ENCODE measurements at places on chromosomes 2 and 18.

GRCh38 chr2:43943809-43944452 is 51.9 kb downstream of the LRPPRC start:
- DNase-seq, result no peak

- DNase-seq, result no peak
These were observed 6.5 kb downstream of the BIN1 start for GRCh38 chr2:127100251-127101047.

- DNase-seq, result peak; percentile 47
These were observed at the start of gene STON1 for GRCh38 chr2:48530033-48530811. Gene STON1, plus strand, starts transcription at chr2:48530154. Its CDS starts 50,480 bp downstream, at chr2:48580634.

DNA sequence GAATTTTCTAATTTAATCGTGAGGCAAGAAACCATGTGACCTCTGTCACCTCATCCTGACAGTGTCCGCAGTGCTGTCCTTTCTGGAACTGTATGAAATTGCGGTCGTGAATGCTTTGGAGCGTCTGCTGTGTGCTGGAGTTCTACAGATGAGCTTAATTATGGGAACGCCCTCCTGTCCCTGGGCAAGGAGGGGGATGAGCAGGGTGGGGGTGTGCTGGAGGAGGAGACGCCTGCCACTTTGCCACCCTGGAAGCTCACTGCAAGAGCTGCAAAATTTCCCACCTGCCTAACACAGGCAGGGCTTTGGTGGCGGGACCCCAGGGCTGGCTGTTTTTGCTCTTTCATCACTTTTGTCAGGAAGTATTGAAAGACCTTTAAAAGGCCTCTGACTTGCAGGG is 6.5 kb downstream of the LPIN1 start:
- DNase-seq, result no peak

- DNase-seq, result no peak
These were observed 130.0 kb upstream of the PXDN start for GRCh38 chr2:1874101-1874865.

- peak; percentile 36 for DNase-seq
These were observed 888 bp downstream of the VAMP5 start for GRCh38 chr2:85584857-85585780.

DNA sequence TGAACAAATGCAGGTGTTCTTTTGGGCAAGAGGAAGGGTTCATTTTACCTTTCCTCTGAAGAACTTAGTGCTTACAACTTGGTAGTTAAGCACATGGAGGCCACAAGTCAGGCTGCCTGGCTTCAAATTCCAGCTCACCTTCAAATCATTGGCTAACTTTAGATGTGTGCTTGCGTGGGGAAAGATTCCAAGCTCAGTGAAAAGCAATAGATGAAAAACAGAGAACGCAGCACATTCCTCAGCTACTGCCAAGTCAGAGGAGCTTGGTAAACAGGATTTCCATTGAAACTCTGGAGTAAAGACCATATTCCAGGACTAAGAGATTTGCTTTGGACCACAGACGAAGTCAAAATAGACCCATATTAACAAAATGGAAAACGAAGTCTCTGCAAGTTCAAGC is 96.3 kb upstream of the ASB18 start:
- peak; percentile 32 for DNase-seq

- DNase-seq, result no peak
These were observed 194.6 kb downstream of the GPD2 start for GRCh38 chr2:156630579-156631337.

DNA sequence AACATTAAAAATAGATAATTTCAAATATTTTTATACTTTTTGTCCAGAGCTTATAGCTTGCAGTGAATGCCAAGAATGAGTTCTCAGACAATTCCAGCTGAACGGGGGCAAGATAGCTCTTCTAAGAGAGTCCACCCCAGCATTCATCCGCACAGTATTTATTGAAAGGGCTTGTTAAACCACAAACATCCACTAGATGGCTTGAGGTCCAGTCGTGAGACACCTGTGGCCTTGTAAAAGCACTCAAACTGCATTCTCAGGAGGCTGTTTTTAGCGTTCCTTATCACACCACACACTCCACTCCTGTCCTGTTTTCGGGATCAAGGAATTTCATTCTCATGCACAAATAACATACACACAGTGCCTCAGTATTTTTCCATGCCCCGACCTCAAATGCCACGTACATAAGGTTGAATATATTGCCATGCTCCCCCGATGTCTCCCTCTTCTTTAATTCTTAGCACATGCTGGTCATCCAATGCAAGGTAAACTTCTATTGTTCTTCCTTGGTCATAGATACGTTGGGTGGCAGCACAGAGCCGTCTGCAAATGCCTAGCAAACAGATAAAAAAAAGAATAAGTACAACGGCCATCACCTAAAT is 47.4 kb downstream of the DNAJC10 start:
- peak; percentile 74 for DNase-seq

GRCh38 chr18:36296650-36297416 is 680 bp upstream of the FHOD3 start:
- peak; percentile 79 for DNase-seq

GRCh38 chr18:46257366-46257765 is 153.2 kb downstream of the HAUS1 start:
- no peak for DNase-seq

GRCh38 chr18:30440351-30440750 is 602.2 kb downstream of the DSC3 start:
- no peak for DNase-seq

GRCh38 chr2:241105641-241106040 is 3.6 kb upstream of the MTERF4 start:
- DNase-seq, result no peak

DNA sequence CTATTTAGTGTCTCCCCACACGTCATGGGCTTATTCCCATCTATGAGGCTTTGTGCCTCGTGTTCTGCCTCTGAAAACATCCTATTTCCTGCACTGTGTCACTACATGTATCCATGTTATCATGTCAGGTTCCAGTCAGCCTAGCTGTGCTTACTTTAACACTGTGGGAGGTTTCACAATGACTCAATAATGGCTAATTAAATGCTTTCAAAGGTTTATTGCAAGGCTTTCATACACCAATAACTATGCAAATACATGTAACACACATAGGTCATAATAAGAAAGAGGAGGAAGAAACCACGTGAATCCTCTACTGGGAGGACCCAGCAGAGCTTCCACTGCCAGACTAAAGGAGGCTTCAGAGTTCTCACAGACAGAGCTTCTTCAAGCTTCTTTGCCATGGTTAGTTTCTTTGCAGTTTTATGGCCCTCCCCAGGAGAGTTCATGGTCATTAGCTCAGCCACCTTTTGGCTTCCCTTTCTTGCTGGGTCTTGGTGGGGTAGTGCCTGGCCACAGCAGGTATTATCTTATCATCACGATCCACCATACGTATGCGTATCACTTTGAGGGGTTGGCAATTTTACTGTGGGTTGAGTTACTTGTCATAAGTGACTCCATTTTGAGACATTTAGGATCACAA is 5.1 kb upstream of the COLEC12 start:
- no peak for DNase-seq

DNA sequence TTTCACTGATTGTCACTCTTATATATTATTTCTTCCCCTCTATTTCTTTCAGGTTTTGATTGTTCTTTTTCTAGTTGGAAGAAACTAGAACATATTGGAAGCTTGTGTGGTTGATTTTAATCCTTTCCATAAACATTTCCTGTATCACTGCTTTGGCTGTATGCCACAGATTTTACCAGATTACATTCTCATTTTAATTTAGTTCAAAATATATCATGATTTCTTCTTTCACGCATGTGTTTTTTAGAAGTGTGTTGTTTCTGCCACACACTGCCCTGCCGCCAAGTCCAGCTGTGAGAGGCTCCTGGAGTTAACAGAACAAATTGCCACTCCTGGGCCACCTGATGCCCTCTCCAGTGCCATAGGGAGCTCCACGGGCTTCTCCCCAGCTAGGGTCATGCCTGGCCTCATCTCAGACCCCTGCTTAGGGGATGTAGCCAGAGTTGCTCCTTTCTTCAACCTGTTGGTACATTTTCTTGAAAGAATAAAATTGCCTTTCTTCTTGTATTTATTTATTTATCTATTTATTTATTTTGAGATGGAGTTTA is 206.2 kb upstream of the COPS8 start:
- DNase-seq, result no peak

DNA sequence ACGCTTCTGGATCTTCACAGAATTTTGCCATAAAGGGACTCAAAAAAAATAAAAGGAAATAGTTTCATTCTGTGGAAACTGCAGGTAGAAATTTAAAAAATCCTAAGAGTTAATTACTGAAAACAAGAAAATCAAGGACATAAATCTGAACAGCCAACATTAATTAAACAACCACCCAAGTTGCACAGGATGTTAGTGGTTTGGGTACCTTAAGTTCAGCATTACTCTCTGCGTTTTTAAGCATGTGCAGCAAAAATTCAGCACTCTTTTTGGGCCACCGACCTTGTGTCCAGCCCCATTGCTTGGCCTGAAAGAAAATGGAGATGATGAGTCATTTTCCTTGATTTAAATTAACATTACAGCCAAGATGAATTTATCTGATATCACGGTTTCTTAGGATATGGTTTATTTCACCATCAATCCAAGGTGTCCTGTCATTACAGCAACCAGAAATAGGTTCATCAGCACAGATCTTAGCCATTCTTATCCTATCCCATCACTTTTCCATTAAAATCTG is 3.3 kb upstream of the C18orf32 start:
- DNase-seq, result no peak
